T follicular helper cell (primary cell): ENCODE measurements at places on chromosomes 3 and 15.

- DNase-seq, result no peak
Observed at GRCh38 chr15:70149667-70150404, 52.1 kb upstream of the TLE3 start.

GRCh38 chr3:149245738-149246451 lies 24.3 kb upstream of the CP start:
- DNase-seq, result no peak

DNA sequence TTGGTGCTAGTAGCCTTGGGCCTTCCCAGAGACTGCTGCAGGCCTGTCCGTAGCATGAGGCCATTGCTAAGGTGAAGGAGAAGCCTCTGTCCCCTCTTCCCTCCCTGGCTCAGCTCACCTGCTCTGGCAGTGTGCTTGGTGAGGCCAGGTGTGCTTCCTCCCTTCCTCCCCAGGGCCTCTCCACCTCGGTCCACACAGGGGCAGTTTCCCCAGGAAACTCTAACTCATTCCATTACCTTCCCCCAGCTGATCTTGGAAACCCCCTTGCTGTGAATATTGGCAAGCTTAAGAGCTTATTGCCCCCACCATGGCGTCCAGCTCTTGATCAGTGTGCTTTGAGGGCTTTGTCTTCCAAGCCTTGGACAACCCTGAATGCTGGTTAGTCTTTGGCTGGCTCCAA lies 52.7 kb downstream of the ZNF445 start:
- no peak for DNase-seq

GRCh38 chr3:104990758-104991157 lies 376.0 kb upstream of the ALCAM start:
- no peak for DNase-seq

DNA sequence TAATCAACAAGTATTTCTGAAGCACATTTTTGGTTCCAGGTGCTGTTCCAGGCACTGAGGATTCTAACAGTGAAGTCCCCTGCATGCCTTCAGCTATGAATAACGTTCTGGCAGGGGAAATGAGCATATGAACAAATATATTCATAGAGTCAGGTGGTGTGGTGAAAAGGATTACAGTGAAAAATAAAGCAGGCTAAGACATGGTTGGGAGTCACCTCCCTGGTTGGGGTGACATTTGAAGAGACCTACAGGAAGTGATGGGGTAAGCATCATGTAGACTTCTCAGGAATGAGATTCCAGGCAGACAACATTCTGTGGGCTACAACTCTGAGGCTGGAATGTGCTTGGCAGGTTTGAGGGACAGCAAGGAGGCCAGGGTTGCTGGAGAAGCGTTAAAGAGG lies 15.0 kb downstream of the FRMD4B start:
- DNase-seq, result no peak

DNA sequence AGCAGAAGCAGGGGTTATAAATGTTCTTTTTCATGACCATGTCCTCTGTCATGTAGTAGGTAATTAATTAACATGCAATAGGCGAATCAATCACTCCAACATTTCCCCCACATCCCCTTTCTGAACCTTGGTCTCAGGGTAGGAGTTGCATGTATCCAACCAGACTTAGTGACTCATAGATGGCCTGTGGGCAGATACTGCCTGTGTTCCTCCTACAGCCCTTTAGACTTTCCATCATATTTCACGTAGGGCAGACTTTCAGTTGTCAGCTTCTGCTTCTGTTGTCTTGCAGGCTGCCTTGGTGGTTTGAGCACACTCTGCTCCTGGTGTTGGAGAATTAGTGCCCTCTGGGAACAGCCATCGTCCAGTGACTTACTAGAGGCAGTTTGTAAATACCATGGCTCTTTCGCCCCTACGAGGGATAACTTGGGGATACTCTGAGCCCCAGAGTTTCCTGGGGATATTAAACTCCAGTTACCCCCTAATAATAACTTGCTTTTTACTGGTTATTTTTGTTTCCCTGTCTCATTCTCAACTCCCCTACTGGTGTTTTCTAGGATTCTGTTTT lies 244.4 kb downstream of the EDEM1 start:
- no peak for DNase-seq

- DNase-seq, result no peak
Observed at GRCh38 chr15:75532413-75533250, 46.5 kb downstream of the PTPN9 start.

DNA sequence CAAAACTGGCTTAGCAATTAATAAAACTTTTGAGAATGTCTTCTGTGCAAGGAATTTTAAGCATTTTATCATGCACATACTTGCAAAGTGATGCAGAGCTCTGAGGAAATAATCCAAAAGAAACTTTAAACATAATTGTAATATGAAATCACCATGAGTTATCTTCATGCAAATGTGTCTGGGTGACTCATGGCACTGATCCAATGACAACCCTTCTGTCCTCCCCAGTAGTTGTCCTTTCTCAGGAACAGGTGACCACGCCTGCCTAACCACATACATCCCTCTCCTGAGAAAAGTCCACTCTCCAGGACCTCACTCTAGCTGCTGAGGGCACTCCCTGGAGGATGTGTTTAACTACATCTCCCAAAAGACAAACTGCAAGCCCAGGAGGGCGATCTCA lies 530.6 kb upstream of the IL12A start:
- no peak for DNase-seq

GRCh38 chr15:43314171-43314570 lies 16.2 kb downstream of the LCMT2 start:
- no peak for DNase-seq

DNA sequence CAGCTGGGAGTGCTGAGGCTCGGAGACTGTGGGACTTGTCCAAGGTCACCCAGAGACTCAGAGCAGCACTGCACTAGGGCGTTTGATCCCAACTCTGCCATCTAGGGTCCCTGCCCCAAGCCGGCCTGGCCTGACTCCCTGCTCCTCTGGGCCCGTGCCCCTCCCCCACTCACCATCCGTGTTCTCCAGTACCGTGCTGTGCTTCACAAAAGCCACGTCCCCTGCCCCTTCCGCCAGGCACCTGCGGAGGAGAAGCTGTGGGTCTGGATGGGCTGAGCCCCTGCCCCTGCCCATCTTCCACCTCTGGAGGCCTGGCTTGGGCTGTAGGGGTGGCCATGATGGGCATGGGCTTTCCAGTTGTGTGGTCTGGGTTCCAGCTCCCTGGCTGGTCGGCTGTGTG lies 8.4 kb downstream of the MELTF start:
- no peak for DNase-seq

DNA sequence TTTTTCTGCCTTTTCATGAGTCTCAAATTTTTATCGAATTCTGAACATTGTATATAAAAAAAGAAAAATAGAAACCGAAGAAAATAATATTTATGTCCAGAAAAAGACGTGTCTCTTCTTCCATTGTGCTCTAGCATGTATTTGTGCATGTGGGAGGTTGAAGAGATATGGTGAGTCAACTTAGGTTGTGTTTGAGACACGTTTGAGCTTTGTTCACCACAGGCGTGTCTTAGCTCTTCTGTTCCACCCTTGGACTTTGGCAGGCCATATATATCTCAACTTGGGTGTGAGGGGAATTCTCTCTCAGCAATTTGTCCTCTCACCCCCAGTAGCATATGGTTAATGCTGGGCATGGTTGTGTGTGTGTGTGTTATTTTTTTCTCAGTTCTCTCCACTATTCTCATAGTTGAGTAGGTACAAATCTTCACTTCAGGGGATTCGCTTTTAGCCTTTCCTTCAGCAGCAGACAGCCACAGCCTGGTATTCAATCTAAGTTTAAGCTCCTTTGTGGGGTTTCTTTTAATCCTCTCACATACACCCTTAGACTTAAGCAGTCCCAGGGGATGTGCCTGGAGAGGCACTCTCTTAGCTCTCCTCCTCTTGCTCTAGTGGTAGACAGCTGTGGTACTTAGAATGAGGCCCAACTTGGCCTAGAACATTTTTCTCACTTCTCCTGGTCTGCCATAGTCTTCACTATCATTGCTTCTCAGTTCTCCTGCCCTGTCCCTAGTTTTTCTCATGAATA lies 286.5 kb upstream of the RBMS3 start:
- no peak for DNase-seq

DNA sequence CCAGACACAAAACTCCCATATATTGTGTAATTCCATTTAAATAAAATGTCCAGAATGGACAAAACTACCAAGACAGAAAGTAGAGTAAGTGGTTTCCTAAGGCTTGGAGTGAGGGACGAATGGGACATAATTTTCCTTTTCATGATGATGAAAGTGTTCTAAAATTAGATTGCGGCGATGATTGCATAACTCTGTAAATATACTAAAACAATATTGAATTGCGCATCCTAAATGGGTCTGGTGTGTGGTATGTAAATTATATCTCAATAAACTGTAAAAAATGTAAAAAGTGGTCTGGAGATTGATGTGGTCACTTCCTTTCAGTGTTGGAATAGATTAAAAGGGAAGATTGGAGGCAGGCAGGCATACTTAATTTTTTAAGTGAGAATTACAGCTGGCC lies 105.9 kb upstream of the KCNAB1 start:
- DNase-seq, result no peak

- DNase-seq, result no peak
Observed at GRCh38 chr15:64699751-64700388, 75.5 kb downstream of the RBPMS2 start.

- no peak for DNase-seq
Observed at GRCh38 chr15:82103468-82103867, 57.6 kb upstream of the MEX3B start.

DNA sequence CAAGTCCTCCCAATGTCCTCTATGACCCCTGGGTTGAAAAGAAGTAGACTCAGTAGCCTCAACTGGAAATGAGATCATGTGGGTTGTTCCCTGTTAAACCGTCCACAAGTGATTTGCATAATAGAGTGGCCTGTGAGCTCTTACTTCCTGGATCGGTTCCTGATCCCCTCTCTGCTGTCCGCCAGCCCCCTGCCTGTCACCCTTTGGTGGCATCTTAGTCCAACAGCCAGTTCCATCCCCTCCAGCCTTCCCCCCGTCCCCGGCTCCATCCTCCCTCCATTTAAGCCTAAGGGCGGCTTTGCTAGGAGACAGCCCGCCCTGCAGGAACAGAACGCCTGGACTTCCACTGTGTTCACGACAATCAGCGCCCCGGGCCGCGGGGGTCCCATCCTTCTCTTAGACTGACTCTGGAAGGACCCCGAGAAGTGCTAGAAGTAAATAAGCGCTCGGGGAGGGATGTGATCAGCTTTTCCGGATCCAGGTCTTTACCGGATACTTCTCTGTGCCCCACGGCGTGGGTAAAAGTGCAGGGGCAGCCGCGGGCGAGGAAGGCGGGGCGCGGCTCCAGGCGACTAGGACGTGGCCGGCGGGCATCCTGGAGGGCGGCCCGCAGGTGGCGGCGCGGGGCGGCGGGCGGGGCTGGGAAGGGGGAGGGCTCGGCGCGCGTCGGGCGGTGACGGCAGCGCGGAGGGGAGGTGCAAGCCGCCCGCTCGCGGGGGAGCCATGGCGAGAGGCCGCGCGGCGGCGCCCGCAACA lies 51.2 kb upstream of the ULK4 start:
- peak; percentile 58 for DNase-seq

DNA sequence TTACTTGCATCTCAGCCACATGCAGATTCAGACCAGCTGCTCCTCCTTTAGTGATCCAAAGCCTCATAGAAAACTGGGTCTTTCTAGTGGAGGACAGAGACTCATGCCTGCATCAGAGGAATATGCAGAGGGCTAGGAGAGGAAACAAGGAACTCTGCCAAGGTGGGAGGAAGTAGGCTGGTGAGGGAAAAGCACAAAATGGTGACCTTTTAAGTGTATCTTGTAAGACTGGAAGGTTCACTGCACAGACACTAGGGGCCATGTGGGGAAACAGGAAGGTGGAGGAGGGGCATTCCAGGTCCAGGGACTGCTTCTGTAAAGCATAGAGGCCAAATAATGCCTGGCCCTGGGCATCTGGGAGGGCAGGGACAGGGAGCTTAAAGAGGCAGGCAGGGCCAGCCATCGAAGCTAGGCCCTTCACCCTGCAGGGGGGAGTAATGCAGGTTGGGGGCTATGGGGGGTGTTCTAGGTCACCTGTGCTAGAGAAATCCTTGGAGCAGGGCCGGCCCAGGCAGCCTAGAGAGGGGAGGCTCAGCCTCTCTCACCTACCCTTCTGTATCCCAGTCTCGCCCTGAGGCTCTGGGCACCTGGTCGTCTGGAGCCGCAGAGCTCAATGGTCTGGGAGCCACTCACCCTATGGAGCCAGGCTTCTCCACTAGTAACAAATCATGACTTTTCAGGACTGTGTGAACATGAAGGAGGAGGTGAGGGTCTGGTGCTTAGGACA lies 117.7 kb downstream of the DNAJB8 start:
- DNase-seq, result no peak

DNA sequence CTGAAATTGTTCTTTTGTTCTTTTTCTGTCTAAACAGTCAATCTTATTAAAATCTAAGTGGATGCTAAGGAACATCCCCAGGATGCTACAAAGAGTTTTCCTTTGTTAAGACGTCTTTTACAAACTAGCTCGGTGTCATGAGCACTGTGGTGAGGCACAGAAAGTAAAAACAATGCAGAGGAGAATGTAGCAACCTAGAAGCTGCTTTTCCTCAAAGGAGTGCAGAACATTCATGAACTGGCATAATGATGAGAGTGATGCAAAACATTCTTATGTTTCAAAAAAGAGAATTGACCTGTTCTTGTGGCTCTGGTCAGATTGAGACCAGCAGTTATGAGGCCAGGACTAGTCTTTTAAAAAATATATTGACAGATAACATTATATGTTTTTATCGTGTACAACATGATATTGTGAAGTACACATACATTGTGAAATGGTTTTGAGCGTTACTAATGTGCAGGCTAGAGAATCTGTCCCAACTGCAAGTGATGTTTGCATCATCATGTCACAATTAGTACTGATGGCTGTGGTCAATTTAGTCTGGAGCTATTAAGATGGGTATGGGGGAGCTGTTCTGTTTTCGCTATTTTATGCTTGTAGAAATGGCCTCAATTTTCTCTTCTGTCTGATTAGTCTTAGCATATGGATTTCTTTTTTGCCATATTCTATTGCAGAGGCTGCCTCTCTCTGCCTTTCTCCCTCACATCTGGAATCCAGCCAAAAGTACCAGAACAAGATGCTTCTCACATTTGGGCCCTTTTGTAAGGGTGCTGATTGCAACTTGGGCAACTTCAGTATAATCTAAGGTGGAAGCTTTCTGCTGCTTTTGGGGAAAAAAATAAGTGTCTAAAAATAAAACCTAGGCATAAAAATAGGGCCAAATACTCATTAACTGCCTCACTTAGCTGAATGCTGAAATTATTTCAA lies 50.2 kb downstream of the HHLA2 start:
- DNase-seq, result no peak
